ENCODE measurements at places on chromosomes 11 and 22.

GRCh38 chr11:19441288-19441687 is 200.5 kb upstream of the E2F8 start:
- DNase-seq: no peak

DNA sequence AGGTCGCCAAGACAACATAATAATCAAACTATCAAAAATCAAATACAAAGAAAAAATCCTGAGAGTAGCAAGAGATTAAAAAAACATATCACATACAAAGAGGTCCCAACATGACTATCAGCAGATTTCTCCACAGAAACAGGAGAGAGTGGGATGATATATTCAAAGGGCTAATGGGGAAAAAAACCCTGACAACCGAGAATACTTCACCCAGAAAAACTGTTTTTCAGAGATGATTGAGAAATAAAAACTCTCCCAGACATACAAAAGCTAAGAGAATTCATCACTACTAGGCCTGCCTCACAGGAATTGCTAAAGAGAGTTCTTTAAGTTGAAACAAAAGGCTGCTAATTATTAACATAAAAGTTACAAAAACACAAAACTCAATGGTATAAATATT is 108.1 kb downstream of the EFCAB6 start:
- no peak for DNase-seq

DNA sequence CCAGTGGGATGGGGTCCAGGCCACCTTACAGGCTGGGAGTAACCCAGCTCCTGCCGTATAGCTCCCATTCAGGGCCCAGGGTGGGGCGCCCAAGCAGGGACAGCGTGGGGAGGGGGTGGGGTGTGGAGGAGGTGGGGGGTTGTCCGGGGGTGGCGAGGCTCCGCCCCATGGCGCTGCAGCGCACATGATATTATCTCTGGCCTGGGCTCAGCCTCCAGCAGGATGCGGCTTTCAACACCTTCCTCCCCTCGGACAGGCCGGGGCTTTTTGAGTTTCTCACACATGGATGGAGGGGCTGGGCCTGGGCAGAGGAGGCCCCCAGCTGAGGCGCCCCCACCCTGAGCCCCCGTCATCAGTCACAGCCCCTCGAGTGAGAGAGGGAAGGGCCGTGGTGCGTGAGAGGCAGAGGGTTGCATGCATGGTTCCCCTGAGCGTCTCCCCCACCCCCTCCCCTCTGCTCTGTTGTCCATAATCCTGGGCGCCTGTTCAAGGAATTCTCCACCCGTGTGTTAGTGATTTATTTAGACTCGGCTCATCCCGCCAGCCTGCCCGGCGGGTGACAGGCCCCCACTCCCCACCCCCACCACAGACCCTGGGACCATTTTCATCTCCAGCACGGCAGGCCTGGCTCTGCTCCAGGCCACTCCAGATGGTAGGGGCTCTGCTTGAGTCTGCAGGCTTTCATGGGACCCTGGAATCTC is 44.9 kb downstream of the WNT11 start:
- DNase-seq: no peak

- no peak for DNase-seq
These were observed 24.7 kb downstream of the PLEKHA7 start for GRCh38 chr11:16989554-16989953.

GRCh38 chr11:112968941-112969713 is 7.9 kb downstream of the NCAM1 start:
- no peak for DNase-seq

GRCh38 chr11:45525393-45525792 is 140.0 kb downstream of the CHST1 start:
- no peak for DNase-seq

GRCh38 chr11:87437133-87437843 is 399.6 kb downstream of the TMEM135 start:
- DNase-seq: no peak

DNA sequence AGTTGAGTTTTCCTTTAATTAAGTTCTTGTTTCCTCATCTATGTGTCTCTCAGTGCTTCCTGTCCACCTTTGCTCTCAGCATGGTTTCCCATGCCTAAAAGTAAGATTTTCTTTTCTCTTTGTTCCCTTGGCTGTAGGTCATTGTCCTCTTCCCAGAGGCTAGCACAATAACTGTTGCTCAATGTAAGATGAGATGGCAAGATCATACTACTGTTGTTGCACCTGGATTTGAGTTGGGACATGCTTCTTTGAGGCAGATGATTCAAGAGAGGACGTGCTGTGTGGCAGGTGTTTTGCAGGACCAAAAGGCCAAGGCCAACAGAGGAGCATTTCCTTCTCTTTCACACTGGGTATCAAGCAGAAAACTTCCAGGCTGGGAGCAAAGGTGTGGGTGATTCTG is 11.3 kb upstream of the NELL1 start:
- no peak for DNase-seq

Data from stimulated activated naive CD4-positive, alpha-beta T cell treated with Interleukin-2 at 50 U/mL for 16 hours (primary cell).